8988T (cell line): ENCODE measurements at places on chromosomes 16 and 17.

DNA sequence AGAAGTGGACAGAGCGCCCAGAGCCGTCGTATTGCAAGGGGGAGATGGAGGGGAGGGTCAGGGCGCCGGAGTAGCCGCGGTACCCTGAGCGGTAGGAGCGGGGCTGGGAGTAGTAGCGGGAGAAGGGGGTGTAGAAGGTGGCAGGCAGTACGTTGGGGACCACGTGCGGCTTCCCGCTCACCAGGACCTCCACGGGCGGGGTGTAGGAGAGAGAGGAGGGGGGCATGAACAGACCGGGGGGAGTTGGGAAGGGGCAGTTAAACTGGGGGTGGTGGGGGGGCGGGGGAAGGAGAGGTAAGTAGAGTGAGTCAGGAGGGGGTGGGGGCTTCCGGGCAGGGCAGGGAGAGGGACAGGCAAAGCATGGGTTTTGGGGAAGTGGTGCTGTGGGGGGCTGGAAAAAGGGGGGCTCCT, 16.8 kb downstream of the ST6GALNAC2 start:
- DNase-seq, result no peak

DNA sequence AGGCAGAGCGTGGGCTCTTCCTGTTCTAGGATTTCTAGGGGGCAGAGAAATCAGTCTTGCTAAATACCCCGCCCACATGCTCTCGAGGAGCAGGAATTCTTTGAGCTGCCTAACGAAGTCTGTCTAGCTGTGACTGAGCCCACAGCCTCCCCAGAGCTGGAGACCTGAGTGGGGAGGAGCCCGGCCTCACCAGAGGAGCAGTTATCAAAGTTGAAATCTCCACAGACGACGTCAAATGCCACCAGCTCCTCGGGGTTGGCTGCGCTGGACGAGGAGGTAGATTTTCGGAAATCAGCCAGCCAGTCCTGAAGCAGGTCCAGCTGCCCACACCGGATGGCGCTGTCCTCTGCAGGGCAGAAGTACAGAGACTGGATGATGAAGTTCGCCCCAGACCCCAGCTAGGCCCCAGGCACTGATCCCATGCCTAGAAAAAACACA, 53.8 kb downstream of the PRMT7 start:
- DNase-seq, result no peak

- no peak for DNase-seq
These were observed 17.7 kb downstream of the SLC7A5 start for GRCh38 chr16:87851601-87852000.

DNA sequence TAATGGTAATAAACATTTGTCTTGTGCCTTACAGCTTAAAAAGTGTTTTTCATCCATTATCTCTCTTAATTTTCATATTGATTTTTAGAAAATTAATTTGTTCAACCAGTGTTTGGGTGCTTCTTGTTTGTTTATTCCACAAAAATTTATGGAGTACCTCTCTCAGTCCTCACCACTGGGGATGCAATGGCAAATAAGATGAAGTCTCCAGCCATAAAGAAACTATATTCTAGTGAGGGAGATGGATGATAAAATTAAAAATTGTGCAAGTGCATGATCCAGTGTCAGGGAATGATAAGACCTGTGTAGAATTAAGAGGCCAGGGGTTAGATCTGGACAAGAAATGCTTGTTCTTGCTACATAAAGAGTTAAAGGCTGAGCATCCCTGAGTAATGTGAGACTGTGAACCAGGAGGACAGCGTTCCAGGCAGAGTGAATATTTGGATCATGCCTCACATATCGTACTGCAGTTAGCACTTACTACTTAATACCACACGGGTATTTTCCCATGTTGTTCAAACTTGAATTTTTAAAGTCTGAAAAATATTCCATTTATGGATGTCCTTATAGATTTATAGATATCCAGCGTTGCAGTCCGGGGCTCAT, 535.7 kb upstream of the HSBP1 start:
- DNase-seq, result no peak

DNA sequence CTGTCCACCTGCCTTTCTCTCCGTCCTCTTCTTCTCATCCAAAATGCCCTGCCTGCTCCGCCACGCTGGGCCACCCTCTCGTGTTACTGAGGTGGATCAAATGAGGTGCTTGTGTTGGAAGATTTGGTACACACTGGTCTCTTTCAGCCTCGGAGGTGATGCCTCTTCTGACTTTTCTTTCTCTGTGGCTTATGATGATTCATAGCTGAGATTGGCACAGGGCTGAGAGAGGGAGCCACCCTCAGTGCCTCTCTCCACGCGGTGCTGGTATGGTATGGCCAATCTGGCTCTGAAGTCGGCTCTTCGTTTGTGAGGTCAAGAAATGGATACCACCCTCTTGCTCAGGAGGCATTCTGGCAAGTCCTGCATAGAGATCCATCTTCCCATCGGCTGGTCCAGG, 82.4 kb downstream of the PLCG2 start:
- DNase-seq, result no peak

DNA sequence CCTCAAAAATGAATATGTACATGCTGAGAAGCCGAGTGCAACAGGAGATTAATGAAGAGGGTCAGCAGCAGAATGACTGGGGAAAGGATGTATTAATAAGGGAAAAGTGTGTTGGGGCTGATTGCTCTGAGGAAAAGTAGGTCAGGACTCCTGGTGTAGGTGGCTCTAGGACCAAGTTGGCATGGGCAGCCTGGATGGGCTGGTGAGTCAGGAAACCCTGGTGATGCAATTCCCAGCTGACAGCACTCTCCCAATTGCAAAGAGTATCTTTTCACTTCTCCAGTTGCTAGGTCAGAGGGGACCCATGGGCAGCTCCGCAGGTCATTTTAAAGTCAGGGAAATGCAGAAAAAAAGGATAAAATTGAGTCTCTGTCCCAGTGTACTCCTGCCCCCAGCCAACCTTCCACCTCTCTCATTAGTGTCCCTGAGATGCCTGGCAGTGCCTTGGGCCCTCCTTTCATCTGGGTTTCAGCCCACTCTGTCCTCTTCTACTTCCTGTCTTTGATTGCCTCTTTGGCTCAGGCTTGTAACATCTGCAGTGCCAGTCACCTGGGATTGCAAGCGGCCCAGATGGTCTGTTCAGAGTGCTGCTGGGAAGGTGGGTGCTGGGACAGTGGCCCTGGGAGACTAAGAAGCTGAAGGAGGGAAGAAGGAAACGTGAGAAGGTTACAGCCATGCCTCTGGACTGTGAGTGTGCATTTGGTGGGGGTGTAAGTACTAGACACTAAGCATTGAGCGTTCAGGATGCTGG, 2177.2 kb downstream of the TP53TG3F start:
- no peak for DNase-seq

- no peak for DNase-seq
These were observed 23.5 kb downstream of the CFAP97D1 start for GRCh38 chr17:43803758-43804157.

DNA sequence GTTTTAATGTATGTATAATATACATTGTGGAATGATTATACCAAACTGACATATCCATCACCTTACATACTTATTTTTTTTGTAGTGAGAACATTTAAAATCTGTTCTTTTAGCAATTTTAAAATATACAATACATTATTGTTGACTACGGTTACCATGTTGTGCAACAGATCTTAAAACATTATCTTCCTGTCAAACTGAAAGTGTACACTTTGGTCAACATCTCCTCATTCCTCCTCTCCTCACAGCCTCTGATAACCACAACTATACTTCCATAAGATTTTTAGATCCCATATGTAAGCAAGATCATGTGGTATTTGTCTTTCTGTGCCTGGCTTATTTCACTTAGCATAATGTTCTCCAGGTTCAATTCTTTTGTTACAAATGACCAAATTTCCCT, 7.5 kb upstream of the DNAJA2 start:
- DNase-seq, result no peak

DNA sequence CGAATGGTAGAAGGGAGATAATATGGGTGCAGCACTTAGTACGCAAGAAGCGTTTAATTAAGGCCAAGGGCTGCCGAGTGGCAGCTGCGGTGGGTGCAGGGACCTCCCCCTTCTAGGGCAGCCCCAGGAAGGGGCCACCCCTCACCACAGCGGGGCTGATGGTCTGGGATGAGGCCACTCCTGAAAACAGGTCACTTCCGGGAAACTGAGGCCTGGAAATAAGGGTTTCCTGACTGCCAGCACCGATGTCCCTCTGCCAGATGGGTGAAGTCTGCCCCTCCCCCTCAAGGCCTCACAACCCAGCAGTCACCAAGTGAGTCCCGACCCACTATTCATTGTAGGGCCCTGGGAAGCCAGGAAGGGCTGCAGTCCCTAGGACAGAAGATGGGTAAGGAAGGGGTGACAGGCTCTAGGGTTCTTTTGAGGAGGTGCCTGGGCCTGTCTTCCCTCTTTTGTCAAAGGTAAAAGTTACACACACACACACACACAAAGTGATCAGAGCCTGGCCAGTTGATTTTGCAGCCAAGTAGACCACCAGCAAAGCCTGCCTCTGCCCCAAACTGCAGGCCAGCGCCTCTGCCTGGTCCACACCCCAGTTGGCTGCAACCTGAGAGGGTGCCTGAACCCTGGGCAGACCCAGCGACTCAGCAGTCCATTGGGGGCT, 12.5 kb downstream of the SREBF1 start:
- DNase-seq, result peak; percentile 46

- DNase-seq, result no peak
These were observed 8.8 kb downstream of the ITGAL start for GRCh38 chr16:30481381-30481780.

DNA sequence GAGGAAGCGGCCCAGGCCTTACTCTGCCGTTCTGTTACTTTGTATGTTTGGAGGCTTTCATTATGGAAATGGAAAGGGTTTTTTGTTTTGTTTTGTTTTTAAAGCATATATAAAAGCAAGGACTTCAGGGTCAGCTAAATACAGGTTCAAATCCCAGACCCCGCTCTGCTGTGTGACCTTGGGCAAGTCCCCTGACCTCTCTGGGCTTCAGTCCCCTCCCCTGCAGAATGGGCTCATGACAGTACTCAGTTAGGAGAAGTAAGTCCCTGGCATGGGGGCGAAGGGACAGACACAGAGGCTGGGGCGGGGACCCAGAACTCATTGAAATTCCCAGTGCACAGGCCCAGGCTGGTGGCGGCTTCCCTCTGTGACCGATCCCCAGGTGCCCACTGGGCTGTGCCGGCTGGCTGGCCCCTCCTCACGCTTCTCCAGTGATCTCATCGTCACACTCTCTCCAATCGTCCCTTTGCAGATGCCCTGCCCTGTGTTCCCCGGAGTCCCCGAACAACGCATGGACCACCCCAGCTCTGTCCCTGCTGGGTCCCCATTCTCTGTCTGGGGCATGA, 979 bp upstream of the CIBAR2 start:
- no peak for DNase-seq

DNA sequence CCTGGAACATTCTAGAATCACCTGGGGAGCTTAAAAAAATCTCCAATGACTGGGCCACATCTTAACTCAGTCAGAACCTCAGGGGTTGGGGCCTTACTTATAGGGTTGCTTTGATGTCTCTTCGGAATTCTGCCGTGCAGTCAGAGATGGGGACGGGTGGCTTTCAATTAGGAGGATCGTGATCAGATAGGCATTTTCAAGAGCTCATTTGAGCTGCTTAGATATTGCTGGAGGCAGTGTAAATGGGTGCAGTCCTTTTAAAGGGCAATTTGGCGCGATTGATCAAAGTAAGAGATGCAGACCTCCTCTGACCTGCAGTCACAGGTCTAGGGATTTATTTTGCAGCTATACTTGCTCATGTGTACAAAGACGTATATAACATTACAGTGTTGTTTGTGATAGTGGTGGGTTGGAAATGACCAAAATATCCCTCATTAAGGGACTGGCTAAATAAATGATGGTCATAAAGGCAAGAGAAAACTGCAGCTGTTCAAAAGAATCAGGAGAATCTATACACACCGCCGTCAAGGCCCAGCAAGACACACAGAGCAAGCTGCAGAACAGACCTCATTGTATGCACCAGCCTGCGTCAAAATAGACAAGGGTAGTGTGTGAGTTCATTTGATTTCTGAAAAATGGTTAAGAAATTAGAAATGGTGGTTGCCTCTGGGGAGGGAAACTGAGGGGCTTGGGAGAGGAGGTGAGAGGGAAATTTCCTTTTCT, 6.3 kb upstream of the KCNG4 start:
- DNase-seq, result no peak
